Head of caudate nucleus (tissue), 42 donors: ENCODE measurements at places on chromosomes 7 and 10.
A peak's percentile ranks its signal among the peaks of the same experiment; 100 is the strongest.

DNA sequence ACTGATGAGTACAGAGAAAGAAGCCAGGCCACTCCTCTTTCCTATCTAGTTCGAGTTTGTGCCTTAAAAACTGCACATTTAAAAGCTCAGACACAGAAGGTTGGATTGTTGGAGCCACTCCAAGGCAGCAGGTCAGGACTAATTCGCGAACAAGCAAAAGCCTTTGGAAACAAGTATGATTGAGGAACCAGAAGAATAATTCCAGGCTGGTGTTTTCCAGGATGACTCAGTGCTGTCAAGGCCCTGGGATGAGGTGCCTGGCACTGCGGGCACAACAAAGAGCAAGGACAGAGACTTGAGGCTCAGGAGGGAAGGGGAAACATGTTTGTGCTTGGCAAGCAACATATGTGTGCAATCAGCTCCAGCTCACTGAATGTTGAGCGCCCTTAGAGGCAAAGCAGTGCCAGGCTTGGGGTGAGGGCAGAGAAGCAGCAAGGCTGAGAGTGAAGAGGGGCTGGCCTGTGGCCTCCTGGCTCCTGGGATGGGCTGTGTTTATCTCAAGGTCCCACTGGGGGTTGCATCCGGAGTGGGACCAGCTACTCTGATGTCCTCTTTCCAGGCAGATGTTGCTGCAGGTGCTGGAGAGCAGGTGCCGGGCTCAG lies 44.1 kb downstream of the VSTM4 start:
- no peak for DNase-seq

DNA sequence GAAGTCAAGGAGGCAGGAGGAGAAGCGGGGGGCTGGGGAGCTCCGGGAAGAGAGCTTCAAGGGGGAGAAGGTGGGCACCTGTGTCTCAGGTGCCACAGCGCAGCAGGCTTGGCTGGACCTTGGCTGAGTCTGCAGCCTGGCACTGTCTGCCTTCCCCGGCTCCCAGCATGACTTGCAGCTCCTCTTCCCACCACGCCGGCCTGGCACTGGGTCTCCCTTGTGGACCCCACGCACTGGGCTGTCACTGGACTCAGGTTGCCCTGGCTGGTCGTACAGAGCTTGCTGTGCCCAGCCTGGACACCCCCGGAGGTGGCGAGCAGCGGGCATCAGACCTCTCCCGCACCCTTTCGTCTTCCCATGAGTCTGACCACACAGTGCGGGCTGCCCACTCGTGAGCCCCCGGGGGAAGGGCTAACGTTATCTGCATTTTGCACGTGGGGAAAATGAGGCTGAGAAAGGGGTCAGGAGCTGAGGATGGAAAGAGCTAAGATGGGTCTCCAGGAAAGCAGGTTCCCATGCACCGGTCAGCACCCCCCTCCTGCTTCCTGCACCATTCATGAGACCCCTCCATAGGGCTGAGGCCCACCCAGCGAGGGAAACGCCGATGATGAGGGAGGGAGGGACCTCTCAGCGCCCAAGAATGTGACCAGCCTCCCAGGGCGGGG lies 40.3 kb upstream of the PSMG3 start:
- DNase-seq = no peak

DNA sequence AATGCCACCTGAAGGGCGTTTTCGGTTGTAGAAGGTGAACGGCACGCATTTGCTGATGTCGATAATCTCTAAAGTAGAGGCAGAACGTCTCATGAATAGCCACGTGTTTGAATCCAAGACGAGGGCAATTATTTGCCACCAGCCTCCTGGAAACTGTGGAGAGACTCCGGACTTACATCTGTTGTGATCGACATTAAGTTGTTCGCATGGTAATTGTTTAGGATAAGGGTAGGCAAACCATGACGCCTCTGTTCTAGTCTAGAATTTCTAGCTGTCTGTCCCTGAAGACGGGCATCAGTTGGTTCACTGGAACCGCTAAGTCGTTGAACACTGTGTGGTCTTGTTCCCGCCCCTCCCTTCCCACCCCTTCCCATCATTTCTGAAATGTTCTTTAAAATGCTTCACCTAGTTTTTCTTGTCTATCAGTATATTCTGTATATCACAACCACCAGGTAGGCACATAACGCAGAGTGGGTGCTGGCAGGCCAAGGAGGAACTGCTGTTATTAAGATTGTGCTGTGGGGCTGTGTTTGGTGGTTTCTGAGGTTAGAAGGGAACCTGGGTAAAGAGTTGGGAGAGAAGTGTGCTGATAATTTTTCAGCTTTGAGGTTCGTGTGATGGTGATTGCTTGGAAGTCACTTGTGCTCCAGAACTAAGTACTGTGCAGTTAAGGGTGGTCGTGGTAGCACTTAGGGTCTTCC lies 1.2 kb downstream of the UBE3C start:
- DNase-seq = no peak

GRCh38 chr7:100720671-100721504 lies 620 bp downstream of the EPO start:
- no peak for DNase-seq

DNA sequence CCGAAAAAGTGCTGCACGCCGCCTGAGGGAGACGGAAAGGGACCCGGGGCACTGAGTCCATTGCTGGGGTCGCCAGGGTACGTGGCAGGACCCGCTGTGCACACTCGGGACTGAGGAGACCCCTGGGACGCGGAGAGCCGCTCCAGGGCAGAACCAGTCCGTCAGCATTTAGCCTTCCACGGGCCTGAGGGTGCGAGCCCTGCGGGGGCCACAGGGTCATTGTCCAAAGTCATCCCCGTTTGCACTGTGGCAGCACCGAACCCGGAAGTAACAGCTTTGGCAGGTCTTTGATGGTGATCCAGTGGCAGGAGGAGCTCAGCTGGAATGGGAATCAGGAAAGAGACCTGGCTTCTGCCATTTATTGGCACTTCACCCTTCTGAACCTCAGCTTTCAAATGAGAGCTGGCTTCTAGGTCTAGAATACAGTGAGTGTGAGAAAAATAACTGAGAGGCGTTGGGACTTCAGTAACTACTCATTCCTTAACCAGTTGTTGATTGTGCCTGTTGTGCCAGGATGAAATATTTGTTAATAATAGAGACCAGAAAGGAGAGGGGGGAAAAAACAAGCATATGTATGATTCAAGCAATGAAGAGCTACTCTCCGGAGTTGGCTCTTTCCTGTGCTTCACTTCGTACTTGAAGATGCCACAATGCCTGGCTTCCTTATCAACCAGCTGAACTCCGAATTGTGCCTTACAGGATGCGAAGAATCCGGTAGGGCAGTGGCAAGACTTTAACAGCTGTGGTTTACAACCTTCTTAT lies 811 bp upstream of the ARHGAP12 start:
- DNase-seq = peak; percentile 26

GRCh38 chr7:6139189-6139996 lies 108.2 kb downstream of the ANKRD61 start:
- DNase-seq = no peak

DNA sequence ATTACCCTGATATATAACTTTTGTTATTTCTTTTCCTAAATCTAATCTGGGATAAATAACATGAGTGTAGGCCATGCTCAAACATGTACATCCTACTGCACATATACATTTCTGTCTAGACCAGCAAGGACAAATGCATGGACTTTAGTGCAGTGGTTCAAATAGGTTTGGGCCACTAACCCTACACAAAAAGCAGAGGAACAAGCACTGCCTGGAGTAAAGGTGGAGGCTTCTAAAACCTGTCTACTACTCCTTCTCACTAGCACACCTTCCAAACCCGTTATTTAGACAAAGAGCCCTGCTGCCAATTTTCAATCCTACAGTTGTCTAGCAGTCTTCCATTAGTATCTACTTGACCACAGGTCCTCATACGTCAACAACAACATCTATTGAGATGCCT lies 34.8 kb downstream of the SGCE start:
- DNase-seq = no peak

- DNase-seq = no peak
Measured at GRCh38 chr10:34567659-34568253, 247.3 kb downstream of the PARD3 start.

DNA sequence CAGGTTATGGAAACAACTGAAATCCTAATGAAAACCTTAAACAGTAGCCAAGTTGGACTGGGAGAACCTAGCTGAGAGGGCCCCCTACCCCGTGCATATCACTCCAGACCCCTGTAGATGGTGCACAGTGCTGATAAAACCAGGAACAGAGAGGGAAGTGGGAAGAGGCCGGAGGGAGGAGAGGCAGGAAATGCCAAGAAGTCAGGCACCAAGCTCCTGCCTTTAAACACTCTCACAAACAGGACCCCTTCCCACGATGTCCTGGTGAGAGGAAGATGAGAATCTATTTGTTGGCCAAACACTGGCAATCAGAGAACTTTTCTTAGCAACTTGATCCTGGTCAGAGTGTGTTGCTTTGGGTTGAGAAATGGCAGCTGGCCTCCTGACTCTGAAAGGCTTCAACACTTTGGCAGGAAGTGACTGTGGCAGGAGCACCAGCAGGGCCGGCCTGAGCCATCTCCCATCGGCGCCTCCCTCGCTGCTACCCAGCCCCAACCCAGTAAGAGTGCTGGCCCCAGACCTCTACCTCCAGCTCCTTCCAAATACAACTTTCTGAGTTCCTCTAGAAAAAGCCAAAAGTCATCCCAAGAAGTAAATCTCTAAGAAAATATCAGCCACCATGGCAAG lies 39.5 kb downstream of the GSDME start:
- DNase-seq = no peak

DNA sequence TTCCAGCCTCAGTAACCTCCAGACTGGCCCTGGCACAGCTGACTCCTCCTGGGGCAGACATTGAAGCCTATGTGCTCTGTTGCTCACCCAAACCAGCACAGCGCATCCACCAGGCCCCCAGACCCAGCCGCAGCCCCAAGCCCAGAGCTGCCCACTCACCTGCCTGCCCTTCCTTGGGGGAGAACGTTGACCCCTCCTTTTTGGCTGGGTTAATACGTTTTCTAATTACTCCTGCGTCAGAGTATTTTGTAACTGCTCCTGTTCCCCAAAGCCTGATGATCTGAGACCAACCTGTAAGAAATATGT lies 106.9 kb upstream of the NPS start:
- DNase-seq = no peak

GRCh38 chr10:118321724-118322575 lies 20.2 kb downstream of the FAM204A start:
- no peak for DNase-seq

DNA sequence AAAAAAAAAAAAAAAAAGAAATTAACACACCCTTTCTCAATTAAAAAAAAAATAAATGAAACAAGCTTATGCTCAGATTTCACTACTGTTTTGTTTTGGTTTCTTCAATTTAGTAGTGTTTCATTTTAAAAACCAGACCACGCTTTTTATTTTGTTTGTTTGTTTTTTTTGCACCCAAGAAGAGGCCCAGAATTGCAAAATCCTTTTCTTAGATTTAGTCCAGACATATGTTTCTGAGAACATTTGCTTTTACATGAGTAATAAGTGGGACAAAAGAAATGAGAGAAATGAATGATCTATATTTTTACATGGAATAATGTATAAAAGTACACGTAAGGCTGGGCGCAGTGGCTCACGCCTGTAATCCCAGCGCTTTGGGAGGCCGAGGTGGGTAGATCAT lies 34.5 kb upstream of the CAMK1D start:
- DNase-seq = no peak

GRCh38 chr10:84202349-84202748 lies 8.0 kb downstream of the CDHR1 start:
- DNase-seq = no peak
